ENCODE measurements at places on chromosomes 2 and 18. TPM values are rescaled to one million over a fixed set of nuclear protein-coding genes. Genes with fewer than 3 reads are reported as not detected.

The DNAH7 gene
- 1.9 TPM for total RNA-seq

The C2orf80 gene
- total RNA-seq = not detected

The DUSP2 gene
- total RNA-seq = 6.7 TPM

The PPIG gene
- total RNA-seq = 41.3 TPM

The DNER gene
- 10.0 TPM for total RNA-seq

GRCh38 chr2:39990335-39990900, 211.4 kb upstream of the THUMPD2 start:
- H3K4me1 ChIP-seq = no peaks in the 10 kb centered on the region
- no peak for DNase-seq
- no peaks in the 10 kb centered on the region for H3K27me3 ChIP-seq
- no peaks in the 10 kb centered on the region for H3K36me3 ChIP-seq
- no peak overlapping the region for H3K4me3 ChIP-seq

DNA sequence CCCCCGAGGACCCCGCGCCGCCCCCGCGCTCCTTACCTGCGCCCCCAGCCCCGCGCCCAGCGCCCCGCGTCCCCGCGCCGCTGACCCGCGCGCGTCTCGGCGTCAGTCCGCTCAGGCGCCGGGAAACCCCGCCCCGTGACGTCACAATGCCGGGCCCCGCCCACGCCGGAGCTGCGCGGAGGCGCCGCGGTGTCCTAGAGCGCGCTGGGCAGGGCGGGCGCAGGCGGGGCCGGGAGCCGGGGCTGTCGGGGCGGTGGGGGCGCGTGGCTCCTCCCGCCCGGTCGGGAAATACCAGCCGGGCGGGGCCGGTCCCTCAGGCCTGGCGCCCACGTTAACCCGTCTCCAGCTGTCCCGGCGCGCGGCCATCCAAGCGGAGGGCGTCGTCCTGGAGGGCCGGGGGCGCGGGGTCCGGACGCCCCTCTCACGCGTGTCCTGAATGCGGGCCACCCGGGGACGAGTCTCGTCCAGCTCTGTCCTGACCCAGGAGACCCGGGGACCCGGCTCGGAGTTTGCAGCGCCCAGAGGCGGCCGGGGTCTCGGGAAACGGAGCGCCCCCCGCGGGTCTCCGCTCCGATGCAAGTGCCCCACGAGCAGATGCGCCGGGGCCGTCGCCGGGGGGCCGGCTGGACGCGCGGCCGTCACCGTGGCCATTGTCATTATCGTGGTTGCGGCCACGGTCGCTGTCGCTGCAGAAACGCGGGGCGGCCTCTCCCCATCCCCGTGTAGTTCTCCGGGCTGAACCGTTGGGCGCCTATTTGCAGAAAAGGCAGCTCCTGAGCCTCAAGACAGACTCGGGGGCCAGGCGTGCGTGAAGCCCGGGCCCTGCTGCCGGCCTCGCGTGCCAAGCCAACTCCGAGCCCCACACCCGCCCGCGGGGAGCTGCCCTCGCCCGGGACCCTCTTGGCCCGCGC, at the start of gene SLC66A2:
Gene SLC66A2, minus strand, starts transcription at position 109 of the 911 bp plus-strand sequence. CDS start 727 bp downstream, outside the sequence.
- peak within 1 kb of the TSS; percentile 87 for H3K27ac ChIP-seq
- peak; percentile 94 for DNase-seq
- H3K36me3 ChIP-seq = no peaks in the 10 kb centered on the region
- no peaks in the 10 kb centered on the region for H3K4me1 ChIP-seq
- no peaks in the 10 kb centered on the region for H3K27me3 ChIP-seq
- peak within 1 kb of the TSS; percentile 99 for H3K4me3 ChIP-seq

DNA sequence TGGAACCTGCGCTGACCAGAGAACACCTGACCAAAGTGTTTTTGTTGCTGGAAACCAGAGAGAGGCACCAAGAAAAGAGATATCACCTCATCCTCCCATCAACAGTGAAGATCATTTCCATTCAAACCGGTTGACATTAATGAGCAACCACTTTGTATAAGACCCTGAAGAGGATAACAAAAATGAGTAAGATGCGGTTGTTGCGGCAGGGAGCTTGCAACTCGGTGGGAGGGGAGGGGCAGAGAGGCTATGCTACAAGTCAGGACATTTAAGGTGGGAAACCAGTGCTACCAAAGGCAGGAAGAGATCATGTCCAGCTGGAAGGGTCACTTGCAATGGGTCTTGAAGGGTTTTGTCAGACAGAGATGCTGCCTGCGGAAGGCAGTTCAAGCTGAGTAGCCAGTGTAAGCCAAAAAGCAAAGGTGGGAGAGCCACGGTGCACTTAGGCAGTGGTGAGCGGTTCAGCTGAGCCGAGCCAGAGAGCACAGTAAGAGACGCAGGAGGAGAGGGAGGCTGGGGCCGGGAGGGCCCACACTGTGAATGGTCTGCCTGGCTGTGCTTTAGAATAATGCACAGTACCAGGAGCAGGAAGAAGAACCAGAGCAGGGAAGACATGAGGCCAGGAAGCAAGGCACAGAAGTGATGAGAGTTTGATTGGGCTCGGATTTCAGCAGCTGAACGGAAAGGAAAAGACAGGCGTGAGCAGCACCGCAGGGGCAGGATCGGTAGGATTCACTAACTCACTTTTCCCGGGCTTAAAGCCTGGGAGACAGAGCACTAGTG, 24.4 kb upstream of the DTNB start:
- H3K4me3 ChIP-seq = no peak overlapping the region
- no peaks in the 10 kb centered on the region for H3K4me1 ChIP-seq
- no peak for DNase-seq
- H3K27me3 ChIP-seq = no peaks in the 10 kb centered on the region
- H3K27ac ChIP-seq = no peak overlapping the region

- no peak overlapping the region for H3K4me3 ChIP-seq
- no peak overlapping the region for H3K27ac ChIP-seq
- no peaks in the 10 kb centered on the region for H3K4me1 ChIP-seq
- H3K36me3 ChIP-seq = no peaks in the 10 kb centered on the region
These were observed 405.8 kb upstream of the FAM98A start for GRCh38 chr2:34004936-34005335.

GRCh38 chr18:3692691-3693090, 242.7 kb downstream of the TGIF1 start:
- H3K4me1 ChIP-seq = no peaks in the 10 kb centered on the region
- DNase-seq = no peak
- no peaks in the 10 kb centered on the region for H3K36me3 ChIP-seq

DNA sequence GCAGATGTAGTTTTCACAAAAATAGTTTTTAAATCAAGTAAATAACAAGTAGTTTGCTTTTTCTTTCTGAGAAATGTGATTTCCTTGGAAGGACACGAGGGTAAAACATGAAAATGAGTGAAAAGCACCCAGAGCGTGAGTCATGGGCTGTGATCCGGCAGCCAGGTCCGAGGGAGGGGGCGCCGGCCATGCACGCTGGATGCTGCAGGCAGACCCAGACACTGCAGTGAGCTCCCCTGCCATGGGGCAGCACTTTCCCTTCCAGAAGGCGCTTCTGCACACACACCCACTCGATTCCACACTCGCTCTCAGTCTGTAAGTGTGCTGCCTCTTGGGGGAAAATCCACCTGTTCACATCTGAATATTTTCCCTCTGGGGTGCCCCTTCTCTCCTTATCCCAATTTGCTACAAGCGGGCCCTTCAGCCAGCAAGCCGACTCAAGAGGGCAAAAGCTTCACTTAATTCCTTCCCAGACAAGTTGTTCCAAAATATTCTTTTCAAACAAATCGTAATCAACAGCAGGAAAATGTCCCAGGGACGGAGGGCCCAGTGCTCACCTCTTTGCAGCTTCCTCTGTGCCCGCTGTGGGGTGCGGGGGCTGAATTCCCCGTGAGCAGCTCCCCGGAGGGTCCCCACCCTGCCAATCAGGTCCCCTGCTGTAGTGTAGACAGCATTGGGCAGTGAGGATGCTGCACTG, 87.0 kb upstream of the ID2 start:
- H3K4me1 ChIP-seq = no peaks in the 10 kb centered on the region
- no peak overlapping the region for H3K4me3 ChIP-seq
- no peak overlapping the region for H3K27ac ChIP-seq
- DNase-seq = no peak

GRCh38 chr2:43448822-43449110, 147.1 kb downstream of the THADA start:
- no peak overlapping the region for H3K27ac ChIP-seq
- no peaks in the 10 kb centered on the region for H3K27me3 ChIP-seq
- peaks cover 28% of the 10 kb centered on the region for H3K4me1 ChIP-seq
- H3K36me3 ChIP-seq = no peaks in the 10 kb centered on the region

DNA sequence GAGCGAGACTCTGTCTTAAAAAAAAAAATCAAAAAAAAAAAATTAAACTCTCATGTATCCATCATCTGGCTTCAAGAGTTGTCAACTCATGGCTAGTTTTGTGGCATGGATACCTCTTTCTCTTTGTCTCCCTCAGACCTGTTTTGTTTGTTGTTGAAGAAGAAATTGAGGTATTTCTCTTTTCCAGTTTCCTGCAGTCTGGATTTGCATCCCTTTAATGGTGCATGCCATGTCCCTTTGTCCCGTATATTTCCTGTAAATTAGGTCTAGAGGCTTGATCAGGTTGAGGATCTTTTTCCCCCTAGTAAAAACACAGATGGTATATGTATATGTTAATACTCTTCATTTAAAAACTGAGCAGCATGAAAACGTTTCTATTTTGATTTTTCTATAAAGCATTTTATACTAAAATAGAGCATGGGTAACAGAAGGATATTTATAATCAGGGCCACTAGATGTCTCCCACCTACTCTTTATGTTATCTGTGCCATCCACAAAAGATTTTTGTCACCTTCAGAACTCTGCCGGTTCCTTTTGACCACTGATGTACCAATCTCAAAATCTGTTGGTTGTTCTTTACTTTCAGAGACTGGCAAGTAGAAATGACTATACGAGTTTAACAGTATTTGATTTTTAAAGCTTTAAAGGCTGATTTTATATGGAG, 80.1 kb downstream of the GALNT1 start:
- H3K36me3 ChIP-seq = no peaks in the 10 kb centered on the region
- H3K4me1 ChIP-seq = no peaks in the 10 kb centered on the region
- H3K27ac ChIP-seq = no peak overlapping the region
- no peak for DNase-seq
- H3K27me3 ChIP-seq = no peaks in the 10 kb centered on the region

GRCh38 chr18:43247944-43248343, 29.3 kb downstream of the SYT4 start:
- H3K27me3 ChIP-seq = no peaks in the 10 kb centered on the region
- no peaks in the 10 kb centered on the region for H3K4me1 ChIP-seq
- no peak overlapping the region for H3K4me3 ChIP-seq
- no peak overlapping the region for H3K27ac ChIP-seq

DNA sequence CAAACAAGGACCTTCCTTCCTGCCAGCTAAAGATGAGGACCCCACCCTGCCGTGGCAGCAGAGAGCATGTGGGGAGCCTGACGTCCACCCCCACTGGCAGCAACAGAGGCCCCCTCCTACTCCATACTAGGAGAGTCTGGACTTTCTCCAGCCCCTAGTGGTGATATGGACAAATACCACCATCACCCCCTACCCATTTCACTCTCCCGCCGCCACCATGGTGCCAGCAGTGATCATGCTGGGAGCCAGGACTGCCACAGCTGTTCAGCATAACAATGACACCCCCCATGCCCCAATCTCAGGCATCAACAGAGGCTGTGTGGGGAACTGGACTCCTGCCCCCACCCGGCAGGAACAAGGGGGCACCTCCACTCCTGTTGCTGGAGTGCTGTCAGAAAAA, 42.7 kb upstream of the ATP9B start:
- H3K27ac ChIP-seq = no peak overlapping the region
- H3K27me3 ChIP-seq = no peaks in the 10 kb centered on the region
- H3K4me3 ChIP-seq = no peak overlapping the region
- DNase-seq = no peak
- no peaks in the 10 kb centered on the region for H3K4me1 ChIP-seq
- no peaks in the 10 kb centered on the region for H3K36me3 ChIP-seq

DNA sequence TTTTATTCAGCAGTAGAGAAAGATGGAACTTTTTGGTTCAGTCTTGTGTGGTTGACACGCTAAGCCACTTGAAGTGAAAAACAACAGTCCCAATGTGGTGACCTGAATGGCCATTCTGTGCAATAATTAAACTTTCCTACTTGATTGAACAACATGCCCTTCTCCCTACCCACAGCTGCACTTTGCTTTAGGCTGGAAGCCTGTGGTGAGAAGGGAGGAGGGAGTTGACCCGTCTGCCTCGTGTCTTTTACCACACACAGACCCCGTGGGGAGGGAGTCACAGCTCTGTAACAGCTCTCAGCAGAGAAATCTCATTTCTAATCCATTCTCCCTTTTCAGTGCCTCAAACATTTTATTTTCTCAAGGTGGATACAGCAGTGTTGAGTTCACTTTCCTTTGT, 138.2 kb upstream of the PKDCC start:
- H3K36me3 ChIP-seq = no peaks in the 10 kb centered on the region
- H3K4me3 ChIP-seq = no peak overlapping the region
- no peaks in the 10 kb centered on the region for H3K27me3 ChIP-seq
- peaks cover 18% of the 10 kb centered on the region for H3K4me1 ChIP-seq
- no peak overlapping the region for H3K27ac ChIP-seq

GRCh38 chr2:113848758-113849415, 41.0 kb upstream of the ACTR3 start:
- DNase-seq = no peak
- no peak overlapping the region for H3K4me3 ChIP-seq
- no peaks in the 10 kb centered on the region for H3K27me3 ChIP-seq
- no peaks in the 10 kb centered on the region for H3K4me1 ChIP-seq
- H3K36me3 ChIP-seq = no peaks in the 10 kb centered on the region

- no peak overlapping the region for H3K4me3 ChIP-seq
- no peak overlapping the region for H3K27ac ChIP-seq
- no peaks in the 10 kb centered on the region for H3K36me3 ChIP-seq
- peaks cover 5% of the 10 kb centered on the region for H3K4me1 ChIP-seq
- DNase-seq = peak; percentile 74
These were observed 189.4 kb upstream of the GLI2 start for GRCh38 chr2:120546048-120546864.

DNA sequence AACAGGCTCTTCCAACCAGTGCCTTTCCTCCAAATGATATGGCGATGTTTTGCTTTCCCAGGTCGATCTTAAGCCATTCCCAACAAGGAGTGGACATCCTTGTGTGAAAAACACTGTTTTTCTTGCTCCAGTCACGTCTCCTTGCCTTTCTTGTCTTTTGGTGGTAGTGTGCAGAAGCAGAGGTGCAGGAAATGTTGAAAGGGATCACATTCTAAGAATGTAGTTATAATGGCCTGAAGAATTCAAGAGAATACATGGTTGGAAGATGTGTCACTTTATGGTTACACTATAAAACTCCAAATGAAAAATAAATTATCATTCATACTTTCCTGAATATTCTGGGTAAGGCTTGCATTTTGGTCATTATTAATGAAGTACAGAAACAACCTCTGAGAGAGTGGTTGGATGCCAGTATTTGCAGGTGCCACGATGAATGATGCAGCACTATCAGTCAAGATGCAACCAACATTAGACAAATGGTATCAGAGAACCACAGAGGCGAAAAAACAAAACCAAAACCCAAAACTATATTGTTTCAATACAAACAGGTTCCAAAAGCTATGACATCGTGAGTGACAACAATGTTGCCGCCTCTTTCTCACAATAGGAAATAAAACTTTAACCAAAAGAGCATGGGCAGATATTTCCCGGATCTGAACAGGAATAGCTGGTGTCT, 27.5 kb upstream of the POLE4 start:
- H3K36me3 ChIP-seq = no peaks in the 10 kb centered on the region
- H3K27ac ChIP-seq = no peak overlapping the region
- H3K27me3 ChIP-seq = no peaks in the 10 kb centered on the region
- no peaks in the 10 kb centered on the region for H3K4me1 ChIP-seq

GRCh38 chr2:173996766-173997165, 31.6 kb upstream of the SP3 start:
- H3K27ac ChIP-seq = peak overlapping the region; percentile 69
- DNase-seq = no peak
- H3K36me3 ChIP-seq = no peaks in the 10 kb centered on the region
- H3K27me3 ChIP-seq = no peaks in the 10 kb centered on the region
- no peaks in the 10 kb centered on the region for H3K4me1 ChIP-seq

Measured in sigmoid colon (tissue), 7 donors.